Hindlimb muscle (tissue), 1 donor: ENCODE measurements at places on chromosomes 1 and 21. TPM values are rescaled to one million over a fixed set of nuclear protein-coding genes. Genes with fewer than 3 reads are reported as not detected.

Gene RSPO1
- polyA plus RNA-seq, result not detected

Gene RGS2
- 79.7 TPM for polyA plus RNA-seq

Gene LEPR
- 5.9 TPM for polyA plus RNA-seq

Gene MTFR1L
- polyA plus RNA-seq, result 70.6 TPM

Gene ACTA1
- polyA plus RNA-seq, result 13,723 TPM
